ENCODE measurements at places on chromosomes 13 and 19.

DNA sequence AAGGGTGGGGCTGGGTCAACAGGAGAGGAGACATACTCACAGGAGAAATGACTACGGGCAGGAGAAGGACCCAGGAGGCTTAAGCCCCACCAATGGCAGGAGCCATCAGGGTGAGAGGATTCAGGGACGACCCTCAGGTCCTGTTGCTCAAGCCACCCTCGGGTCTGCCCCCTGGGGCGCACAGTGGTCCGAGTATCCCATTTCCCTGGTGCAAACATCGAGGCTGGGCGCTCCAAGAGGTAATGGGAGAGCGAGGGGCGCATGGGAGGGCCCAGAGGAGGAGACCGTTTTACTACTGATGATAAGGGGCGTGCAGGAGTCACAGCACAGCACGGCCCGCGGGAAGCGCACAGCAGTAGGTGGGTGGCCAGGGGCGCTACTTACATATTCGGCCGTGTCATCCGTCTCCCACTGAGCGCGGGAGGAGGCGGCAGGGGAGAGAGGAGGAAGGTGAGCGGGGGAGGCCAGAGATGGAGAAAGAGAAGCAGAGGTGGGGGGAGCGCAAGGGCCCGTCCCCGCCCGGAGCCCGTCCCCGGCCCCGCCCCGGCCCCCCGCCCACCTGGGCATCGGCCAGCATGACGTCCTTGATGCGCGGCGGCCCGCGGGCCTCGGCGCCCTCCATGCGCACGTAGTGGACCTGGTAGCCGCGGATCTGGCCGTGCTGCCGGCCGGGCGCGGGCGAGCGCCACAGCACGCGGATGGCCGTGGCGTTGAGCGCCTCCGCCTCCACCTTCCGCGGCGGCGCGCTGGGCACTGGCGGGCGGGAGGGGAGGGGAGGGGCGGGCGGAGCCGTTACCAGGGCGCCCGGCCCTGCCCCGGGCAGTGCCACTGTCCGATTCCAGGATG lies 111.5 kb downstream of the PTPRS start:
- no peak for DNase-seq

GRCh38 chr19:10390652-10391286 lies 10.4 kb upstream of the TYK2 start:
- peak; percentile 62 for DNase-seq

DNA sequence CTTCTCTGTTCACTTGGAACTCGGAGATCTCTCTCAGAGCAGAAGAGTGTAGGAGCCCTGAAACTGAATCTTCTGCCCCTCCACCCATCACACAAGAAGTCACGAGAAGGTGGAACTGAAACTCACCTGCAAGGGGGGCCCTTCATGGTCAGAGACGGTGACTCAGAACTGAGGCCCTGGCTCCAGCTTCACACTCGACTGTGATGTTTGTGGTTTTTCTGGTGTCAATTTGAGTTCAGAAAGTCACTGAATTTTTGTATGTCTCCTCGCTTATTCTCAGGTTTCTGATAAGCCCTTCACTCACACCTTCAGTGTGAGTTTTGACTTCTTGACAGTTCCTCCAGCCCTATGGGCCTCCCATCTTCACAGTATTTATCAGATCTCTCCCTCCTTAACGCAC lies 23.1 kb downstream of the SIGLEC5 start:
- no peak for DNase-seq

DNA sequence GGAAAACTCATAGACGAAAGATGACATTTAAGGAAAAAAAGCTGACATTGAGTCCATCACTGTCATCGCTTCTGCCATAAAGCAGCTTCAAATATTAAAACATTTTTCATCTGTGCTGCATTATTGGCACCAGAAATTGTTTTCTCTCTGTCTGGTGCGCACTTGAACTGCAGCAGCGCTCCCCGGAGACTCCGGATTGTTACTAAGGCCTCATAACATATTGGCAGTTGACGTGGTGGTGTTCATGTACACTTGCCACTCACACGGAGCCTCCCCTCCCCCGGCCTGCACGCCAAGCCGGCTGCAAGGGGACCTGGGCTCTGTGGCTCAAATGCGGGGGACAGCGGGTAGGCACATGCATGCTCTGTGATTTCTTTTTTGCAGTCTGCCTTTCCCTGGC lies 203.2 kb downstream of the TSHZ3 start:
- DNase-seq, result no peak

GRCh38 chr19:39224910-39225309 lies 19.9 kb downstream of the IFNL3 start:
- no peak for DNase-seq

- no peak for DNase-seq
These were observed 9.5 kb downstream of the SNRNP70 start for GRCh38 chr19:49094505-49095482.
